ENCODE measurements at places on chromosomes 16 and 17.
A peak's percentile ranks its signal among the peaks of the same experiment; 100 is the strongest.

GRCh38 chr16:19499481-19499880 is 22.4 kb downstream of the GDE1 start:
- DNase-seq, result no peak

- no peak for DNase-seq
These were observed 15.0 kb upstream of the MYLK3 start for GRCh38 chr16:46763147-46763546.

DNA sequence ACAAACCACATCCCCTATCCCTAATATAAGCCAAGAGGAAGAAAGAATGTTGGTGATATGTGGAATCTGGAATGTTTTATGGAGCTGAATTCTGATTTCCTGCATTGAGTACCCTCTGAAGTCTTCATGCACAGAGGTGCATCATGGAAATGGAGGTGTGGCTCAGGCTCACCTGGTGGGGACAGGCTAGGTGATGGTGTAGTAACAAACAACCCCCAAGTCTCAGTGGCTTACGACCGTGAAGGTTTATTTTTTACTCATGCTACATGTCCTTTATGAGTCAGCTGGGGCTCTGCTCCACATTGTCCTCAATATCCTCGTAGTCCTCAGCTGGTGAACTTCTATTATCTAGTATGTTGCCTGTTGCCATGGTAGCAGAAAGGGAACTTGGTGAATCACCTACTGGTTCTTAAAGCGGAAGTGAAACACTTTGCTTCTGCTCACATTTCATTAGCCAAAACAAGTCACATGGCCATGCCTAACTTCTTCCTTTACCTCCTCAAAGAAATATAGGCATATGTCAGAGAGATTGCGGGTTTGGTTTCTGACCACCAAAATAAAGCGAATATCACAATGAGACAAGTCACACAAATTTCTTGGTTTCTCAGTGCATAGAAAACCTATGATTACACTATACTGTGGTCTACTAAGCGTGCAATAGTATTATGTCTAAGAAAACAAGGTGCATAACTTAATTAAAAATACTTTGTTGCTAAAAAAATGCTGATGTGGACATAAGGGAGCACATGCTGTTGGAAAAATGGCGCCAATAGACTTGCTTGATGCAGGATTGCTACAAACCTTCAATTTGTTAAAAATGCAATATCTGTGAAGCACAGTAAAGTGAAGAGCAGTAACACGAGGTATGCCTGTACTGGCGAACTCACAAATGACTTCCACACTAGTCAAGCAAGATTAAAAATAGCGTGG is at the start of gene PMFBP1:
PMFBP1 (minus strand) TSS at position 51 of the 930 bp plus-strand sequence. CDS start 947 bp downstream, outside the sequence.
- DNase-seq, result peak; percentile 42

GRCh38 chr17:27471321-27472269 is 15.3 kb downstream of the KSR1 start:
- peak; percentile 68 for DNase-seq

DNA sequence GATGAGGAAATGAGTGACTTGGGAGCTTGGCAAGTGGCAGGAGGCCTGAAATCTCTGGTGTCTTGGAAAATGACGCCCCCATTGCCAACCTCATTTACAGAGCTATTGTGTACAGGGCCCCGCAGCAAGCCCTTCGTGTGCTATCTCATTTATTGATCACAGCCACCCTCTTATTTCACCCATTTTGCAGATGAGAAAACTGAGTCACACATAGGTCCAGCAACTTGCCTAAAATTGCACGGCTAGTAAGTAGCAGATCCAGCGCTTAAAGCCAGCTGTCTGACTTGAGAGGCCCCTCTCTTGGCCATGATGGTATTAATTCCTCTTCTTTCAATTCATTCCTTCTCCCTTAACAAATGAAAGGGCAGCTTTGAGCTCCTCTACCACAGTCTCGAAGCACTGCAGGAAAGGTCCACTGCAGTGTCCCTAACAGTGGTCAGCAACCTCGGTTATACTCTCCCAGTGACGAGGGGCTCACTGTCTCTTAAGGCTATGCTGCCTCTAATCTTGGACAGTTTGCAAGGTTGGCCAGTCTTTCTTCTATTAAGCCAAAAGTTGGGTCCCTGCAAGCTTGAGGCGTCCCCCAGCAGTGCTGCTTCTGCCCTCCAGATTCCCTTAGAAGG is 162.2 kb downstream of the COPRS start:
- DNase-seq, result no peak

DNA sequence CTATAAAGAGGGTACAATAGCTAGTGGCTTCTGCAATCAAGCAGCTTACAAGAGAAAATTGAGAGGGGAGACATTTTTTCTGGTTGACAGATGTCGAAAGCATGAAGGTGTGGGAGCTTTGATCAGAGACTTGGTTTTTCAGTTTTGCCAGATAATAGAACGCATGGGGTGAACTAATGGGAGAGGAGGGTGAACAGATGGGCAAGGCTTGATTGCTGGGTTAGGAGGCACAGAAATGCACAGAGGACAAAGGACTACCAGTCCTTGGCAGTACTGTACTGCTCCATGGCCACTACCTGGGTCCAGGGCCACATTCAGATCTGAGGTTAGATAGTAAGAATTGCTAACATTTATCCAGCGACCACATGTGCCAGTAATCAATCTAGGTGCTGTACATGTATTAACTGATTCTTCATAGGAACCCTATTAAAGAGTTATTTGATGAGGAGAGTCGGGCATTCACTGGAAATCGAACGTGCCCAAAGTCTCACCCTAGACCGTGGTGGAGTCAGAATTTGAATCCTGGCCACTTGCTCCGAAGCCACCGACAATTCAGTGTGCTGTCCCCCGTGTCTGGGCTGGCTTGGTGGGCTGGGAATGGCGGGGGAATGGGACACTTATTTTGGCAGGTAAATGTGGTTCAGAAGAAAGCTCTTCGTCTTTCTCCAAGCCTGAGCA is 873 bp upstream of the KSR1 start:
- DNase-seq, result no peak

Data from CD4-positive, alpha-beta T cell treated with Interleukin-10 for 1 hour (primary cell).